ENCODE measurements at places on chromosomes 12 and 14.

GRCh38 chr14:50836515-50836914, 5.6 kb upstream of the NIN start:
- DNase-seq, result no peak

GRCh38 chr12:101375573-101375972, 32.0 kb downstream of the ARL1 start:
- no peak for DNase-seq

DNA sequence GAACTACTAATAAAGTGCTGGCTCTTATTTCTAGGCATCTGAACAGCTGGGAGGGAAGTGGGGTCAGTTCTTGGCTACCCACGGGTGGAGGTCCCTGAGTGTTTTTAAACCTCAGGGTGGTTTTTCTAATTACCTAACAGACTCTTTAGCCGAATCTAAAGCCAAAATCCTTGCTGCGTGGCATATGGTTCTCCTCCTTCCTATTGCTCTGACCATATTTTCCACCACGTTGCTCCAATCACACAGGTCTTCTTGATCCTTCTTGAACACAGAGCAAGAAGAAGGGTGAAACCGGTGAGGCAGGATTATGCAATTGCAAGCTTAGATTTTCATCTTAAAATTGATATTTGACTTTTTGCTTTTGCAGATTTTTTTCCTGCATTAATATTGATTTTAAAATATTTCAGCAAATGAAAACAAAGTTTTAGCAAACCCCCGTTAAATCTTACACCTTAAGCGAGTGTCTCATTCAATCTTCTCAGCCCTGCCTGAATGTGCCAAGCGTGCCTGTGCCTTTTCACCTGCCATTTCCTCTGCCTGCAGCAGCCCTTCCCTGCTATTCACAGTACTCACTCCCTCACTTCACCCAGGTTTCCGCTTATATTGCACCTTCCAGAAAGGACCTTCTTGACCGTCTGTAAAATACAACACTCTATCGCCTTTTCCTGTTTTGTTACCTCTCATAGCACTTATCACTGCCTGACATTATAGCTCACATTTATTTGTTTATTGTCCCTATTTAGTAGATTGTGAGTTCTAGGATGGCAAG, 506.0 kb downstream of the DIO2 start:
- DNase-seq, result no peak

DNA sequence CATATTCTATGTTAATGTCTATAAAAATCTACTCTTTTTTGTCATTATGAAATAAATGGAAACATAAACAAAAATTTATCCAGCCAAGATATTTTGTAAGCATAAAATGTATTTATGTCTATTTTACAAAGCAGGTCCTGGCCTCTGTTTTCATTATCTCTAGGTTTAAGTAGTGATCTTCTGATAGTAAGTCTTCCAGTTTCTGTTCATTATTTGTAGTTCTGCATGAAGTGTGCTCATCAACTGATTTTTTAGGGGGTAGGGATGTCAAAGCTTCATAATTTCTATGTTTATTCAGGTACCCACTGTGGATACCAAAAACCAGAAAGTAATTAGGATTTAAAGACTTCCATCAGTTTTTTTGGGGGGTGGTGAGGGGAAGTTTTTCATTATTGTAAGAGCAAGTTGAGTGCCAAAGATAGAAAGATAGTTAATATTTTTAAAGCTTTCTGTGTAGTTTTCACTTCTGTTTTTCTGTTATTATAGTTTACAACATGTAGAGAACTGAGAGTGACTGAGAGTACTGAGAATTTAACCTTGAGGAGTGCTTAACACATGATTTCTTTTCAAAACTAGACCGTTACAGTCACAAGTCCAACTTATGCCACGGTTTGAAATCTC, 30.6 kb upstream of the LMO3 start:
- DNase-seq, result no peak

GRCh38 chr12:89884416-89884898, 175.8 kb upstream of the ATP2B1 start:
- no peak for DNase-seq

- DNase-seq, result no peak
These were observed 325.4 kb upstream of the SEL1L start for GRCh38 chr14:81859046-81859445.

DNA sequence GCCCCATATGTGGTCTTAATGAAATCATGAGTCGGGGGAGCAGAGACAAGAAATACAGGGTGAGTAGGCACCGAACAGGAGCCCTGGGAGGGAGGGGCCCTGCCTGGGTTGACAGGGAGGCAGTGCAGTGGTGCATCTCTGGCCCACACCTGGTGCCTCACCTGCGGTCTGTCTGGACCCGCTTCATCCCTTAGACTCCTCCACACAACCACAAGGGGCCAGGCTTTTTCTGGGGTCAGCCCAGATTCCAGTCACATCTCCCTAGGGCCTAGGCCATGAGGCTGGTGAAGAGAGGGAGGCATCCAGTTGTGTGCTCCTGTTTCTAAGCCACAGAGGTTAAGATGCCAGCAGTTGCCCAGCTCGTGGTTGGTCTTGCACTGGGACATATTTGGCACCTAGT, 343.3 kb upstream of the FKBP4 start:
- no peak for DNase-seq

DNA sequence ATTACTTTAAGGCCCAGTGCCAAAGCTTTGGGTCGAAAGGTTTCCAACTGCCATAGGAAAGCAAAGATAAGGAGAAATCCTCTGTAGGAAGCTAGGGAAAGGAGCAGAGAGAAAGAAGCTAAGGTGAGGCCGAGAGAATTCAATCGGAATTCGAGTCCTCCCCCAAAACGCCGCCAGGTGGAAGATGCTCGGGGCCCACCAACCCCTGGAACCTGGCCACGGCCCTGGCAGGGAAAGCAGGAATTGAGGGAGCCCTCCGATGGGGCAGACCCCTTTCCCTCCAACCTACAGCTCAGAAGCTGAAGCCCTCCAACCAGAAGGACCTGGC, 498 bp downstream of the GMFB start:
- DNase-seq, result no peak

GRCh38 chr14:49769581-49770211, 1.7 kb downstream of the KLHDC2 start:
- DNase-seq, result no peak

DNA sequence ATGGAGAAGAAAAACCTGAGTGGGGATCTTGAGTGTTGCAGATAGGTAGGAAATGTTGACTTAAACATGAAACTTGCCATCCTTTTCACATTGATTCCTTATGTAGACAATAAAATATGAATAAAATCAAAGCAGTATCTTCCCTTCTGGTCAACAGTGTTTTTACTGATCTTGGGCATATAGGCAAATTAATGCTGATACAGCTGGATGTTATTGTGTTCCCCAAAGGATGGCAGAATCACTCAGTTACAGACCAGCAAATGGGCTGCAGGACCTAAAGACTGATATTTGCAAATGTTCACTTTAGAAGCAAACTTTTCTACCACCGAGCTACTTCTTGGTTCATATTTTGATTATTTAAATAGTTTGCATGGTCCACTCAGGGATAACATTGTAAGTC, 33.9 kb downstream of the MTHFD1 start:
- no peak for DNase-seq

GRCh38 chr14:53767566-53767965, 189.1 kb downstream of the BMP4 start:
- no peak for DNase-seq

- DNase-seq, result no peak
These were observed 33.3 kb downstream of the DIO3 start for GRCh38 chr14:101594511-101595148.

DNA sequence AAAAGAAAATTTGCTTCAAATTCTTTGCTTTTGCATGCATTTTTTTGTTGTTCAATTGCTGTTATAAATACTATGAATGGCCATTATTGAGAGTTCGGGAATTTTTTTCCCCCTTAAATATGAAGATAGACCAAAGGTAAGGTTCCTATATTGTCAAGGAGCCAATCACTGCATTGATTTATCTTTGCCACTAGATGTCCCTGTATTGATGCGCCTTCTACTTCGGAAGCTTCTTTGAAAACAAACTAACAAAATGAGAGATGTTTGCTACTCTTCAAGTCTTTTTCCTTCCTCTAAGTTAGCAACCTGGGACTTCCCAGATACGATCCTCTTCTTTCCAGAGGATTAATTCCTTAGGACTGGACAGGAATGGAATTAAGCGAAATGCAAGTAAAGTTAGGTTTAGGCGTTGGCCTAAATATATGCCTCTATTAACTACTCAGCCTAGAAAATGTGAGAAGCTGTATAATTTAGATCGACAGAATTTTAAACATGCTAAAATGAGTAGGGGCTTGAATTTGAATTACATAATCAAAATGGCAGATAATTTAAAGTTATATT, 318.1 kb downstream of the AEBP2 start:
- no peak for DNase-seq

GRCh38 chr12:76117067-76117691, 32.7 kb upstream of the NAP1L1 start:
- no peak for DNase-seq

DNA sequence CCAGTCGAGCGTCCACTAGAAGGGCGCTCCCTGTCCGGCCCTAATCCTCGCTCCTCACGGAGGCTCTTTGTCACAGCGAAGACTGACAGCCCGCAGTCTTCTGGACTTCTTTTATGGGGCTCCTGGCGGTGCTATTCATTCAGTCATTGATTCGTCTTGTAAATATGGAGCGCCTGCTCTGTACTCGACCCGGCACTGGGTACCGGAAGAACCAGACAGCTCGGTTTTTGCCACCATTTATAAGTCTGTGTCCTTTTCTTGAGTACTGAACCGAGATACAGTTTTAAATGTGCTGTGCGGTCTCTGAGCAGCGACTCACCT, 570 bp downstream of the DMAC2L start:
- DNase-seq, result no peak

DNA sequence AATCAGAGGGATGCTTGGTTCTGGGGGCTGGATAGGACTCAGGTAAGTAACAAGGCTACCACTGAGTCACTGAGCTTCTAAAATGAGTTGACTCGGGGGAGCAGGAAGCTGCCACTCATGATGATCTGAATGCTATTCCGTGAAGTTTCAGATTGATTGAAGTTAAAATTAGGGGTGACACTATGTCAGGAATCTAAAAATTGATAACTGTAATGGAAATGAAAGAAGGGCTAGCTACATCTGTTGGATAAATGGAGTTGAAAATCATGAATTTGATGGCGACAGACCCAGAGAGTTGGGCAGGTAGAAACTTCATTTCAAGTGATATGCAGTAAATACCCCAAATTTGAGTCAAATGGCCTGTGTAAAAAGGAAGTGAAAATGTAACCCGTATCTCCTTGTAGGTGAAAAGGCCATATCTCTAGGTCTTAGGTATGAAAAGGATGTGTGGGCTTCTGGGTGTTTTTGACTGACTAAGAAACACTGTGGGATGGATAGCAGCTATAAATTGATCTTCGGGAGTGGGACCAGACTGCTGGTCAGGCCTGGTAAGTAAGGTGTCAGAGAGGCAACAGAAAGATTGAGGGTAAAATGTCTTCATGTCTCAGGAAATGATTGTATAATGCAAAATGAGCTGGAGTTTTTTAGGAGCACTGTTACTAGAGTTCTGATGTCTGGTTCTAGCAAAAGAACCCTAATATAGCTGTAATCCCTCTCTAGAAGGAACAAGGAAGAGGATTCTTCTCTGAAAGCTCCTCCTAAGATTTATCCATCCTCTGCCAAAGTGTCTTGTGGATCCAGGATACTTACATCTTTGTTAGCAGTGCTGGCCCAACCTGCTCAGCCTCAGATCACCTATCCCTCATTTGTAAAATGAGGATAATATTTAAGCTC, 57.3 kb downstream of the DAD1 start:
- DNase-seq, result no peak

DNA sequence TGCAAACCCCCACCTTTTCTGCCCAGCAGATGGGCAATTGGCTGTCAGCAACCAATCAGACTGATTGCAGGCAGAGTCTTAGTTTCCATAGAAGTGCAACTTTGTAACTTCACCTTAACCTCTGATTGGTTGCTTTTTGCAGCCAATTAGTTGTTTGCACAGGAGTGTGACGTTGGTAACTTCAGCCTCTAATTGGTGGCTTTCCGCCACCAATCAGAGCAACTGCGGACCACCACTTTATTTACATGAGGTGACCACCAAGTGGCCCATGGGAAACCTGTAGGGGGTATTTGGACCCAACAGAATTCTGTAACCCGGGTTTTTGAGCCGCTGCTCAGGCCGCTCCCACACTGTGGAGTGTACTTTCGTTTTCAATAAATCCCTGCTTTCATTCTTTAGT, 32.3 kb downstream of the CDKN1B start:
- no peak for DNase-seq

DNA sequence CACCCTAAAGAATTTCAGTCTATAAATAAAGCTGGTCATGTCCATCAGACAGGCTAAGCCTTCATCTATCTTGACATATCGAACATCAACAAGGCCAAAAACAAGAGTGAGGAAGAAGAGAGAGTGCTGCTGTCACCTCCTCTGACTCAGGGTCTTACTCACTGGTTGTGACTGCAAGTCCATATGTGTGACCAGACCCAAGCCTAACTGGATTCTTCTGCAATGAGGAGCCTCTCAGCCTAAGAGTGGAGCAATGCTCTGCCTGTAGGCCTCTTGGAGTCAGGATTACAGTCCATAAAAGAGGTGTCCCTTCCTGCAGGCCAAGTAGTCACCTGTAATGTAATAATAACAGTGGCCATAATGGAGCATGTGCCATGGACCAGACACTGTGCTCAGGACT, 121.2 kb upstream of the SLC35F4 start:
- DNase-seq, result no peak

GRCh38 chr12:106034316-106034715, 104.4 kb downstream of the NUAK1 start:
- DNase-seq, result no peak

GRCh38 chr12:123621619-123622530, 11.6 kb downstream of the EIF2B1 start:
- no peak for DNase-seq

DNA sequence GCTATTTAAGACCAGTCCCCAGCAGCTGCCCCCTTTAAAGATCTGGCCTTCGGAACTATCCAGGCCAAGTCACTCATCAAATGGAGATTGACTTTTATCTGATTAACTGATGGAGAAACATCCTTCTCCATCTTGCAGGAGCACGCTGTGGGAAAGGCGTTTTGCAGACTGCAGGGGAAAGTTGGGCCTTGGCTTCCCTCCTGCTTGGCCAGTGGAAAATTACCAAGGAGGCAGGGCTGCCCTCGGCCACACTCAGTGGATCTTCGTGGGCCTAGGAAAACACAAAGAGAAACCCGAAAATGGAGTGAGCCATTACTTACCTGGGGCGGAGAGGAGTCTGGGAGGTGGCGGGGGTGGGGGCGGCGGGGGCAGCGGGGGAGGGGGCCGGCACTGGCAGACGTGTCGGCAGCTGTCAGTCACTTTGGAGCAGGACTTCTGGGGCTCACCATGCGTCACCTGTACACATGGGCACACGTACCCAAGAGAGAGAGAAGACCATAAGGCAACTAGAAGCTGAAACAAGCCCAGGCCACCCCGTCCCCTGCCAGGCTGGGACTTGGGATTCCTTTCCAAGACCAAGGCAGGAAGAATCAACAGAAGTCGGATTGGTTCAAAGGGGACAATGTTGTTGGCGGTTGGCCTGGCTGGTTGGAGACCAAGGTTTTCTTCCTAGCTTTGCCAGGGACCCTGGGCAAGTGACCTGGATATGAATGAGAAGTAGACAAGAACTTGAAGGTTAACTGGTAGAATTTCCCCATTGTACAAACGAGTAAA, 9.2 kb downstream of the PRIMA1 start:
- DNase-seq, result no peak

- no peak for DNase-seq
These were observed 112.2 kb upstream of the FKBP4 start for GRCh38 chr12:2682296-2683251.

Data from stimulated activated CD4-positive, alpha-beta T cell treated with anti-CD3 and anti-CD28 coated beads, Interleukin-1b, Interleukin-23, amount 100 ng/mL, for 24 hours (primary cell).